Stimulated activated CD4-positive, alpha-beta T cell treated with anti-CD3 and anti-CD28 coated beads, Interleukin-12 subunit alpha, Interleukin-12 subunit beta, amount 100 ng/mL, for 24 hours (primary cell): ENCODE measurements at places on chromosomes 13 and 19.

- no peak for DNase-seq
These were observed 121.8 kb downstream of the CRYL1 start for GRCh38 chr13:20403826-20404225.

DNA sequence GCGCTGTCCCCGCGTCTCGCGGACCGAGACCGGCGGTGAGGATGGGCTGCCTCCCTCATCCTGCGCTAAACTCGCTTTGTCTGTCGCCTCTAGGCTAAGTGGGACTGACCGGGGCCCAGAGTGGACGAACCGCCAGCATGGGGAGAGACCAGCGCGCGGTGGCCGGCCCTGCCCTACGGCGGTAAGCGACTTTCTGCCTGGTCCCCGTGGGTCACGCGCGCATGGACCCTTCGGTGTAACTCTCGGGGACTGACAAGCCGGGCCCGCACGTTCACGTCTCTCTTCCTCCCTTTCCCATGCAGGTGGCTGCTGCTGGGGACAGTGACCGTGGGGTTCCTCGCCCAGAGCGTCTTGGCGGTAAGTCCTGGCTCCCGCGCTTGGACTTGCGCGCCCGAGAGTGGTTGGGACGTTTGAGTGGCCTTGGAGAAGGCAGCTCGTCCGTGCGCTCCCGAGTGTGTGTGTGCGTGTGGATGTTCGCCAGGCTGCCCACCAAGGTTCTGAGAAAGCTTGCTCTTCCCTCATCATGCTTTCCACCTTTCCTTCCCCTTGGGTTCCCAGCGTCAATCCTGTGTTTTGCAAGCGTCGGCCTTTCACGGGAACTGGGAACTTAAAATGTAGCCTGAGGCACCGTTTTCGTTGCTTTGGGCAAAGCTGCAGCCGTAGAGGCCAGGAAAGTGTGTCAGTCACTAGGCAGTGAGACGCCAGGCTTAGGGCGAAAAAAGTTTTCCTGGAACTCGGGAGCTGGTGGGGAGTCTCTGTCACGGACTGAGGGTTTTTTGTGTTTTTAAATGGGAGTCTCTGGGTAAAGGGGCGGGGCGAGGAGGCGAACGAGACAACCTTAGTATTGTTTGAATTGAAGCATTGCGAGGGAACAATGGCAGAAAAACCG is 927 bp downstream of the COL4A2 start:
- no peak for DNase-seq

DNA sequence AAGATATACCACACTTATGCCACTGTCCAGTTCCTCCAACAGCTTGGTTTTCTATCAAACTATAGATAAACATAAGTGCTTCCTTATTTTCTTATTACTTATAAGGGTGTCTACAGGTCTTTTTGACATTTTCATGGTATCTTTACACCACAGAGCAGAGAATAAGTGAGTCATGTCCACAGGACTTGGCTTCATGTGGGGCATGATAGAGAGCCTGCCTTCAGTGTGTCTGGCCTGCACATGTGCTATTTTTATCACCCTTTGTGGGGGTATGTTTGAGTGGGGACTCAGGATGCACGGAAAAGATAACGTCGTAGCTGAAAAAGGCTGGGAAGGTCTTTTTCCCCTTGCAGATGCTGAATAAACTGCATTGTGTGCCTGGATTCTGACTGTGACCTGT is 8.1 kb upstream of the STOML3 start:
- no peak for DNase-seq

DNA sequence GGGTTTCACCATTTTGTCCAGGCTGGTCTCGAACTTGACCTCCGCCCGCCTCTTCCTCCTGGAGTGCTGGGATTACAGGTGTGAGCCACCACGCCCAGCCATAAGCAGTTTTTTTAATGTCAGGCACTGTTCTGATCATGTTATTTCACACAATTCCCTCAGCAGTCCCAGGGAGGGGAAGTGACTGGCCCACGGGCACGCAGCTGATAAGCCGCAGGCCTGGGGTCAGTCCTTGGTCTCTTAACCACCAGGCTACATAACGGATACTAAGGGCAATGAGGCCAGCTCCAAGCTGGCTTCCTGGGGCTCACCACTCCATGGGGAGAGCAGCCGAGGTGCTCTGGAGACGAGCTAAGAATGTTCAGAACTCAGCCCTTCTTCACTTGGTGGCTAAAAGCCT is 13.5 kb downstream of the BRSK1 start:
- DNase-seq, result no peak

GRCh38 chr13:19890030-19890429 is 26.6 kb upstream of the ZMYM5 start:
- DNase-seq, result no peak
